BJ (cell line): ENCODE measurements at places on chromosomes 4 and X.

DNA sequence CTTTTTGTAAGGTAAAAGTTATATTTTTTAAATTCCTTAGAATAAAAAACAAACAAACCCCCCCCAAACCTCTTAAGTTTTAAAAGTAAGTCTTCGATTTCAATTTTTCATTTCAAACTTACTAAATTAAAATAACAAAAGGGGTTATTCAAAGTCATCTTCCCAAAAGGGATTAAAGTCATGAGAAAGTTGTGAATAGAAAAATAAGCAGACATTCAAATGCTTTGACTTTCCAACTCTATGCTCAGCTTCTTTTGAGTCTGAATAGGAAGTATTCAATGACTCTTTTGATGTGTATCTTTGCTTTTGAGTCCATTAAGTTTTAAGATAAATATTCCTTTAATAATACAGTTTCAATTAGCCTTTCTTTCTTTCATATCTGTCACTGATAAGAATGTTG lies 138.3 kb downstream of the GRIA2 start:
- DNase-seq, result no peak

DNA sequence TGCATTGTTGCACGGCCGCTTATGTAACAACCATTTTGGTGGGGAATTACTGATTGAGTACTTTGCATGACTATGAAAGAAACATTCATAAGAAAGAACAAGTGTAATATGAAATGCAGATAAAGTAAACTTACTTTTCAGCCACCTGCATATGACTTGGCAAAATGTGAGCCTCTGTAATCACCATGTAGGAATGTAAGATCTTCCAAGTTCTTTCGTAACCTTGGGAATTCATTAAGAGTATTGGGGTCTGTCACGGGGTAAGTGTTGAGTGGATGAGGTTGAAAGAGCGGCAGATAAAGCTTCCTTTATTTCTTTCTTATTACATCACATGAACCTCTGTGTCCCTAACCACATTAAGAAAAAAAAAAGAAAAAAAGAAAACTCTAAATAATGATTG lies 348.5 kb upstream of the NR3C2 start:
- no peak for DNase-seq

DNA sequence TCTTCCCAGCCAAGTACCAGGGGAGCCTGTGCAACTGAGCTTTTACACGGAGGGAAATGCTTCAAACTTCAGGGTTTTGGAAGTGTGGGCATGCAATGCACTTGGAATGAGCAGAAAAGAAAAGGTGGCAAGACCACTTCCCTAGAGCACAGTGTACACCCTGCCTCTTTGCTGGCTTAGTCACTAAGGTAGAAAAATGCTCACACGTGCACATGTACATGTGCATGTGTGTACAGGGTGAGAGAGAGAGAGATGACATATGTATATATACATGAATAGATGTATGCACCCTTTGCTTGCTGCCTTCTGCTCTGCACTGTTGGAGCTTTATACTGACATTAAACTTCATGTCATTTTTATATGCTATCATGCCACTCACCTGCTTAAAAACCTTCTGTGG lies 7.9 kb upstream of the KLF3 start:
- no peak for DNase-seq

DNA sequence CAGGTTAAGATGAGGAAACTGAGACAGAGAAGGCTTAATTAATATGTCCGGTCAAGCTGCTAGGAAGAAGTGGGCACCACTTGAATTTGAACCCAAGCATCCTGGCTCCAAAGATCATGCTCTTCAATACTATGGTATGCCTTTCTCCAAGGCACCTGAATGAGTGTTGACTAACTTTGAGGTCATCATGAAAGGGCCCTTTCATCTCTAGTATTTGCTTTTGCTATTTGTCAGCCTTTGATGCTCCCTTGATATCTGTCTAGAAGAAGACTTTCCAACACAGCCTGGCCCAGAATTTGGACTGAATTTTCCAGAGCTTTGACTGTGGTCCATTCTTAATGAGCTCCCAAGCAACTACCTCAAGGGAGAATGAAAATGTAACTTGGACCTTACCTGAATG lies 179.1 kb upstream of the DKK2 start:
- no peak for DNase-seq

DNA sequence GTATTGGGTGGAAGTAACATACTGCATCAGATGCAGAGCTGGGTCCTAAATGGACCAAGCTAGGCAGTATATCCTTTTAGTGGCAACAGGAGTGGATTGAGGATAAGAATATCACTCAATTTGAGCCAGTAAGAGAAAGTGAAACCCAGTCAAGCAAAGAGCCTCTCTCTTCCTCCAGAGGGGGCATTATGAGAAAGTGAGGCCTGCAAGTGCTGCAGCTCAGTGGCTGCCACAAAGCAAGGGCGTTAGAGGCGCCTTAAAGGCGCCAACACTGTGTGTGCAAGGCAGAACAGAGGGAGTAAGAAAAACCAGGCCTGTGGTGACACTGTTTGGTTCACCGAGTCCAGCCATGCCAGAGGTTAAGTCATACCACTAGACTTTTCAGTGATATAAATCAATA lies 17.5 kb downstream of the STX18 start:
- DNase-seq, result no peak

DNA sequence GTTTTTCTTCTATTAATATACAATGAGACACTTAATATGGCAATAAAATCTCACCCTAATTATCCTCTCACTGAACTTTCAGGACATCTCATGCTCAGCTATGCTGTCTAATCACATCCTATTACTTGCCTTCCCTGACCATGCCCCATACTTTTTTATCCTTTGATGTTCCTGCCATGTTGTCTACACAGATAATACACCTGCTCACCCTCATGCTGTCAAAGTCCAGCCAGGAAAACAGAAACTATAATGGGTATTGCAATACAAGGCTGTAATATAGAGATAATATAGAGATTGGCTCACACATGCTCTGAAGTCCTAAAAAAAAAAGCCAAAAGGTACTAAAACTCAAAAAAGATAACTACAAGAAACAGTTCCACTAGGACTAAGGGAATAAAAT lies 305.4 kb downstream of the PRDM5 start:
- no peak for DNase-seq

DNA sequence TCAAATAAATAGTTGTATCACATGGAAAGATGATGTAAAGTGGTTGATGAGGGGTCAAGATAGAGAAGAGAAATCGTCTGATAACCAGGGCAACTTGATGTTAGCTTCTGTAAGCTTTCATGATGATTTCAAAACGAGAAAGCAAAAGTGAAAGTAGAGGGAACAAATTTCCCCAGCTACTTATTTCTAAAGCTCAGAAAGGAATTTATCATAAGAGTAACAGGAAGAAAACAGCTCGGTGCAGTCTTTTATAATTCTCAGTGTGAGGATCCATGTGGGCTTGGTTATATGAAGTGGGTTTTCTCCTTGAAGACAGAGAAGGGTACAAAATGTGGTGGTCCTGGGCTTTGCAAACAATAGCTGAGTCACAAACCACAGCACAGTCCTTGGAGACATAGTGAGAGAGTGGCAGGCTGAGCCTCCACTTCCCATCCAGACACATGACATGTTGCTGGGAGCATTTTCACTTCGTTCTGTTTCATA lies 32.1 kb upstream of the GLRA2 start:
- DNase-seq, result no peak

DNA sequence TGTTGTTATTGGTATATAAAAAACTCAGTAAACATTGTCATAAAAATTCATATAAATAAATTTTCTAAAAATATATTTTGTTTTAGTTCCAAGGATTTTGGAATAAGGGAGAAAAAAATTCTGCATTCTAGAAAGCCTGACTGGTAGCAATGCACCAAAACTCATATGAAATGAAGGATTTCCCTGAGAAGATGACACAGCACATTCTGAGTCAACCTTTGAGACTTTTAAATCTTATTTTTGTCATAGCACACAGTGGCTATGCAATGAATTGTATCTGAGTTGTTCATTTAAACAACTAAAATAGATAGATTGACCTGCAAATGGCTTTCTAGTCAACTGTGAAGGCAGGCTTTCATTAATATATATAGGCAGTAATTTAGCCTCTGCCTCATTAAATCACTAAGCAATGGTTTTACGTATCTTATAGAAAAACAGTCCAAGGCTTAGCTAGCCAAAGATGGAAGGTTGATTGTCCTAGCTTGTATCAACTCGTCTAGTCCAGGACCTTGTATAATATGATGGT lies 239.1 kb upstream of the NEIL3 start:
- no peak for DNase-seq

GRCh38 chrX:115047715-115048114 lies 30.3 kb upstream of the IL13RA2 start:
- DNase-seq, result no peak

- DNase-seq, result no peak
Observed at GRCh38 chrX:45400027-45400779, 199.5 kb upstream of the DIPK2B start.

- no peak for DNase-seq
Observed at GRCh38 chrX:84362184-84362838, 139.9 kb downstream of the HDX start.

DNA sequence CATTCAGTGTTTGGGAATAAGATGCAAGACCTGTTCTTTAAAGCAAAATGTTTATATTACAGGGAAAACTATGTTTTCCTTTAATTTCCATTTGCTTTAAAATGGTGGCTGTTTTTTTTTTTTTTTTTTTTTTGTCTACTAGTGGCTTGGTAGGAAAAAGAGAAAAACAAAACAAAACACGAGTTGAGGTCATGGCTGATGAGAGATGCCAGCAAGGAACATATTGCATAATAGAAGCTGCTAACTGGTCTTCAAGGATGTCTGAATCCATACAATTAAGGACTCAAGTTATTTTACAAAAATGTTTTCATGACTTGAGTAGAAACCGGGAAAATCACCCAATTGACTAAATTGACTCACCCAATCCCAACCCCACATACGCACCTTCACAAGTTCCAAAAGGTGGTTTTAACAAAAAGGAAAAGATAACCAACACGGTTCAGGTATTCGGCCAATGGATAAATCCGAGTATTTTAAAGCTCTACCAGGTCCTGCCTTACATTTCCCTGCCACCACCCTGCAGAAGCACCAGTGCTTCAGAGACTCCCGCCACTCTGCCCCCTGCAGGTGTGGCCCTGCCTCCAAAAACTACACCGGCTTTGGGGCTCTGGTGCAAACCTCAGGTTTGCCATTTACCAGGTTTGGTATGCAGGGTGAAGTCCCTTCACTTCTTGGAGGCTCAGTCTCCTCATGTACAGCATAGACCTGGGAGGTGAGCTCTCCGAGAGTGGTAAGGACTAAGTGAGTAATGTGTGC lies 27.1 kb downstream of the PIR start:
- DNase-seq, result no peak

- no peak for DNase-seq
Observed at GRCh38 chr4:101667348-101667747, 123.2 kb upstream of the BANK1 start.

GRCh38 chr4:108157655-108158054 lies 11.1 kb downstream of the LEF1 start:
- DNase-seq, result no peak

- DNase-seq, result no peak
Observed at GRCh38 chr4:174398728-174399127, 115.0 kb downstream of the CEP44 start.

DNA sequence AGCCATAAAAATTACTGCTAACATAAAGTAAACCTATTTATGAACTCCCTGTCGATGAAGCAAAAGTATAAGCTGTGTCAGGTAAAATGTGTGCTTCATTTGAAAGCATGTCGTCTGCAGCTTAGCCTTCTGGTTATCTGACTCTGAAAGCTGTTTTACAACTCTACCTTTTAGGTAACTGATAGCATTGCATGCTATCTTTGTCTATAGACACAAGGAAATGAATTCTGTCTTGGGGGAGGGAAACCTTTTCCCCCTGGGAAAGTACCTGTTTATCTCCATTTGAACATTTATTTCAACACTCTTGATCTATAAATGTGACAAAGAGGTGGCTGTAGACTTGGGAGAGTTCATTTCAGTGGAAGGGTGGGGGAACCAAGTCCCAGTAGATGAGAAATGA lies 51.4 kb downstream of the RAB40A start:
- no peak for DNase-seq

GRCh38 chrX:144709841-144710240 lies 537.5 kb upstream of the SPANXN1 start:
- DNase-seq, result no peak

DNA sequence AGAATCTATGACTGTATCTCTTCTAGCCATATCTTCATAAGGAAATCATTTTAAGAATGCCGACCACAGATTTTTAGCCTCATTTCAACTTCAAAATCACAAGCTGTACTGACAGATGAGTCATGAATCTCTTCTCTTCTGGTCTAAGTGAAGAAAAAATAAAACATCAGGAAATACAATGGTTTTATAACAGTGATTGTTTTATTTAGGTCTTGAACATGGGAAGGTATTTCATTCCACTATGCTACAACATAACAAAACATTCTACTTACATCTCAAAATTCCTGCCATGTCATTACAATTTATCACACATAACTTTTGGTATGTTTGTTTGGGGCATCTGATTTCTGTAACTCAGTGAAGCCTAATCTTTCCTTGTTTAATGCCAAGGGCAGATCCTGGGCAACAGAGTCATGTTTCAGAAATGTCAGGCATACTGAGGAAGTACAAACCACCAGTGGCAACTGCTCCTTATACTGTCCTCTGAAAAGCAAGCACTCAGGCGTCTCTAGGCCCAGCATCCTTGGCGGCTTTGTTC lies 325.0 kb downstream of the PDHA2 start:
- peak; percentile 14 for DNase-seq

GRCh38 chr4:100986360-100986868 lies 360.9 kb downstream of the PPP3CA start:
- no peak for DNase-seq

- DNase-seq, result no peak
Observed at GRCh38 chr4:101259876-101260275, 87.5 kb downstream of the PPP3CA start.

- DNase-seq, result no peak
Observed at GRCh38 chr4:105895583-105896460, 551 bp downstream of the NPNT start.

GRCh38 chr4:94285666-94286065 lies 57.0 kb downstream of the HPGDS start:
- DNase-seq, result no peak

DNA sequence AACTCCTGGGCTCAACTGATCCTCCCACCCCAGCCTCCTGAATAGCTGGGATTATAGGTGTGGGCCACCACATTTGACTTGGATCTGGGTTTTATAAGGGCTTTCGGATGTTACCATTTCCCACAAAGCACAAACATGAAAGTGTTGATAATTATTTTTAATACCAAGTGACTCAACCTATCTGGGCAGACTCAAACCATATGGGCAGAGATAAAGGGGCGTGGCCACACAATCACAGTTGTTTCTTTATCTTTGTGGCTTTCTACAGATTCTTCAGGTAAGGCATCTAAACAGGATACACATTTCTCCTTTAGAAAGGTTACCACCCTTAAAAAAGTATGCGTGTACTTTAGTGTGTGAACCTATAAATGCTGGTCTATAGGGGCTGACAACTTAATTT lies 122.5 kb downstream of the ZNF827 start:
- DNase-seq, result no peak
